HAP-1 (cell line): ENCODE measurements at places on chromosomes 11 and 22.

GRCh38 chr11:68036141-68036716 lies 2.6 kb upstream of the TCIRG1 start:
- no peak for DNase-seq

DNA sequence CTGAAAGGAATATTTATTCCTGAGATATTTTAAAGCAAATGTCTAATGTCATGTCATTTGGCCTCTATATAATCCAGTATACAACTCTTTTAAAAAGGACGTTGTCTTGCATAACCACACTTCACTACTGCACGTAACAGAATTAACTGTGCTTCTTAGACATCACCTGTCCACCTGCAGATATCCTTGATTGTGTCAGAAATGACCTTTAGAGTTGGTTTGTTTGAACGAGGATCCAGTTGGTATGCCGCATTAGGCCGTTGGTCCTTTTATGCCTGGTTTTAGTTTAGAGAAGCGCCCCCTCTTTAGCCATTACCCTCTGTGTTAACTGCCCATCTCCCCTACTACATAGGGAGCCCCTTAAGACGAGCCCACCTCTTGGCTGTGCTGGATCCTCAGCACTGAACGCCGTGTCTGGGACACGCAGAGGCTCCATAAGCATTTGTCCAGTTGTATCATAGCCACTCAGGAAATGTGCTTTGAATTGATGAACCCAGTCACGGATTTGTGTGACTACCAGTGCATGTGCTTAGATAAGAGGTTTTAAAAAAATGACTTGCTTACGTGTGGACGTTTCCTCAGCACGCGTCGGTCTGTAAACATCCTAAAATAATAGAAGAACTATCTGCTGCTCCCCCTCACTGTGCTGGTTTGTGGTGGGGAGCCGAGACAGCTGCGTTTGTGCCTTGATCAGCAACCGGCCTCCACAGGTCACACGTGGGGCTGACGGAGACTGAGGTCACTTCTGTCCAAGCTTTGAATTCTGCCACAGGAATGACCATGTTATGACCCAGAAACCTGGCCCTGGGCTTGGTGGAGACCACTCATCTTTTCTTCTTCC lies 4.0 kb downstream of the MICAL2 start:
- DNase-seq = no peak

- no peak for DNase-seq
Observed at GRCh38 chr22:26536056-26536761, 23.9 kb upstream of the TFIP11 start.

DNA sequence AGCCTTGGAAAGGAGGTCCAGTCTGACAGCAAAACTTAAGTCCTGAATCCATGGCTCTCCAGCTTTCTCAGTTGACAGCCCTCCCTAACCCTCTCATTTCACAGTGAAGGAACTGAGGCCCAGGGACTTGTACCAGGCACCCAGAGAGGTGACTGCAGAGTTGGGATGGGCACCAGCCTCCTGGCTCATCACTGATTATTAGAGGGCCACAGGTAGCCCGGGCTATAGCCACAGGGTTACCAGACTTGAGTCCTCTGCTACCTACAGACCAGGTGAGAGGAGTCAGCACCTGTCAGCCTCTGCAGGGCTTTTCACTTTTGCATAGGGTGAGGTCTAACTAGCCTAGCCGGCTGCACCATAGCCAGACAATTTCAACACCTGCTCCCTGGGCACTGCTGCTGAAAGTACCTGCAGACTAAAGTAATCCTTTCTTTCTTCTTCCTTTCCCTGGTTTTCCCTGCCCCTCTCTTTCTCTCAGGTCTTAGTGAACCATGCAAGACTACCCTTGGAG lies 37.6 kb downstream of the SYT13 start:
- DNase-seq = no peak

DNA sequence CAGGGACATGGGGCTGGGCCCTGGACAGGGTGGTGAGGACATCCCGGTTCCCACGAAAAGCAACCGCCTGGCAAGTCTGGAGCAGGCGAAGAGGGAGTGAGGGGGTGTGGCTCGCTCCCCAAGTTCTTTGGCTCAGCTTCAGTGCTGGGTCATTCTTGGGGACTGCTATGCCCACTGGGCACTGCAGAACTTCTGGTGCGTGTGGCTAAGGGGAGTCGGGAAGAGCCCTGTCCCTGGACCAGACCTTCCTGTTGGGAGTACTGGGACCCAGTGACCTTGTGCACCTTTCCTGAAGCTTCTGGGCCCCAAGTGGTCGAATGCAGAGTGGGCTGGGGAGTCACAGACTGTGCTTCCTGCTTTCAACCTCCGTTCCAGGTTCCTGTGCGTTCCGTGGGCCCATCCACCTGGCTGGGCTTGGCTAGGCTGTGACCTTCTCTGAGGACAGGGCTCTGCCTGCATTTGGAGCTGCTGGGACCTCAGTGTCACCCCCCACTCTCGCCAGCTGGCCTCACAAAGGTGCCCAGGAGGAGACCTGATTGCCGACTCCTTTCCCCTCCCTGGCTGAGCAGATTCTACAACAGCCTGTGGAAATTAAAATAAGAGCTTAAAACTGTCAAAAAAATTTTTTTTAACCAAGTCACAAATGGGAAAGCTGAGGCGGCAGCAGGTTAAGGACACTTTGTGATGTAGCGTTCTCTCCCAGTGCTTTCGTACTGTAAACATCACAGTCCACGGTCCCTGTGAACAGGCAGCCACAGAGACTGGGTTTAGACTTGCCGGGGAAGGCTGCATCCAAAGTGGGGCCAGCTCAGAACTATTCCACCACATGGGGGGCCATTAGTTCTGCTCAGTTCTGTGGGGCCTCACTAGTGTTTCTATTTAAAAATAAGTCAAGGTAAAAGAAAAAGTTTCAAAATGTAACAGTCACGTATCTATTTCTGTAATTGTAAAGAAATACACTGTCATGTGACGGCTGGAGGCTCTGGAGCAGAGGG lies 63.8 kb upstream of the WNT7B start:
- no peak for DNase-seq

DNA sequence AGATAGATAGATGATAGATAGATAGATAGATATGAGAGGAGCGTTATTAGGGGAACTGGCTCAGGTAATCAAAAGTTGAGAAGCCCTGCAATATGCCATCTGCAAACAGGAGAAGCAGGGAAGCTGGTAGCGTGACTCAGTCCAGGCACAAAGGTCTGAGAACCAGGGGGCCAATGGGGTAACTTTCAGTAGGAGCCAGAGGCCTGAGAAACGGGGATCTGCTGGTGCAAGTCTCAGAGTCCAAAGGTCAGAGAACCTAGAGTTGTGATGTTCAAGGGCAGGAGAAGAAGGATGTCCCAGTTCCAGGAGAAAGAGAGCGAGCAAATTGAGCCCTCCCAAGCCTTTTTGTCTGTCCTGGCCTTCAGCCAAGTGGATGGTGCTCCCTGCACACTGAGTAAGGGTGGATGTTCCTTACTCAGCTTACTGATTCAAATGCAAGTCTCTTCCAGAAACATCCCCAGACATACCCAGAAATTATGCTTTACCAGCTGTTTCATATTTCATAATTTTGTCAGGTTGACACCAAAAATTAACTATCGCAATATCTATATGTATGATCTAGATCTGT lies 87.8 kb upstream of the SLC22A12 start:
- no peak for DNase-seq

DNA sequence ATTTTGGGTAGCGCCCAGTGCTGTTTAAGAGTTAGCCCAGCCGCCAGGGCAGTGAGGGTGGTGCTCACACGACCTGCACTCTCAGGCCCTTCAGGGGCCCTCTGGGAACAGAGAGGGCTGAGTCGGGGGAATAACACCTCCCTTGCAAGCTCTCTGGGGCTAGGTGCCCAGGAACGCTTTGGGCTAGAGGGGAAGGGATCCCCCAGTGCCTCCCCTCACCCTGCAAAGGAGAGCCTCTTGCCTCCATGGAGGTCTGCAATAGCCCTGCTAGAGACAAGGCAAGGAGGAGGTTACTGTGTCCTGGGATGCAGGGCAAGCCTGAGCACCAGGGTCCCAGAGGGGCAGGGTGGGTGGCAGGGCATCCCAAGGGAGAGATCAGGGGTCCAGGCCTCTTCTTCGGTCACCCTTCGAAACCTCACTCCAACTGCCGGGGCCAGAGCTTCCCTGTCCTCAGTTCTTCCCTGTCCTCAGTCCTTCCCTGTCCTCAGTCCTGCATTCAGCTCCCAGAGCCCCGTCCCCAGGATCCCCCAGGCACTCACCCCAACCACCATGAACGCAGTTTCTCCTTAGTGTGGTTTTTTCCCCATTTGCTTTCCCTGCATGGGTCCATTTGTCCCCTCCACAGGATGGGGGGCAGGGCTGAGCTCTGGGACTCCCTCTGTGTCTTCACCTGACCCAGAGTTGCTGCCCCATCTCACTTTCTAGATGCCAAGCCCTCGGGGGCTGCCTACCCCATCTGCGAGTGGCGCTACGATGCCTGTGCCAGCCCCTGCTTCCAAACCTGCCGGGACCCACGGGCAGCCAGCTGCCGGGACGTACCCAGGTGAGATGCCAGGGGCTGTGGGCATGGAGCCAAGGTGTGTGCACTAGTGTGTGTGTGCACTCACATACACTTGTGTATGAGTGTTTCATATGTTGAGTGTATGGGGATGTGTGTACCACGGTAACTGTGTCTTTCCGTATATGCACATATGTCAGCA lies 60.8 kb downstream of the OTOG start:
- DNase-seq = no peak

DNA sequence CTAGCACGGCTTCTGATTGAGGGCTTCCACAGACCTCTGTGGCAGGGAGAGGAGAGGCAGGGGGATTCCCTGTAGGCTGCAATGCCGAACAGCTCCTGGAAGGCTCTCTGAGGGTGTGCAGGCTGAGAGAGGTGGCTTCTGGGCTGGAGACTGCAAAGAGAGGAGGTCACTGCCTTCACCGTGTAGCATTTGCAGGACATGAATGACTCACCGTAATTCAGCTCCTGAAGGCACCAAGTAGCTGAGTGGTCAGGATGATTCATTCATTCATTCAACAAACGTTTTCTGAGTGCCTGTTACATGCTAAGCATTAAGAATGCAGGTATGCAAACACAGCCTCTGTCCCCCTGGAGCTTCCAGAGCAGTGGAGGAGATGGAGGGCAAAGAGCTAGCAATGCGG lies 18.0 kb upstream of the EIF3D start:
- DNase-seq = no peak

GRCh38 chr11:70834277-70834940 lies 418.0 kb downstream of the SHANK2 start:
- no peak for DNase-seq

GRCh38 chr11:129950101-129951091 lies 52.2 kb downstream of the PRDM10 start:
- DNase-seq = no peak
